ENCODE measurements at places on chromosomes 5 and 9.

GRCh38 chr5:74587300-74587699 lies 53.2 kb downstream of the ENC1 start:
- no peak for DNase-seq

GRCh38 chr5:142095651-142096330 lies 12.8 kb upstream of the NDFIP1 start:
- peak; percentile 87 for DNase-seq

DNA sequence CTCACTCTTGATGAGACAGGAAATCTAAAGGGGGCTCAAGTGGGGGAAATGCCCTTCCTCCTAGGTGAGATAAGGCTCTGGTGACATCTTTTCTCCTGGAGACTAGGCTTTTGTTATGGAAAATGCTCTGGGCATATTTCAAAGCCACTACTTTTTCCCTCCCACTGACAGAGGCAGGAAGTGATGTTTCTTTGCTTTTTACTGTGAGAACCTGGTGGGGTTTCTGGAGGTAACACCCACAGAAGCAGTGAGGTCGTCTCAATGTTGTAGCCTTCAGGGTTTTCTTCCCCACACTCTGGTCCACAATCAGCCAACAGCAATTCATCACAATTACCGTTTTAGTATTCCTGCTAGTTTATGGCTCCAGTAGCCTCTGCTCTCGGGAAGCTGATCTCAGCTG lies 41.4 kb upstream of the FAM240B start:
- no peak for DNase-seq

- no peak for DNase-seq
Observed at GRCh38 chr5:102278231-102278630, 17.9 kb downstream of the SLCO4C1 start.

DNA sequence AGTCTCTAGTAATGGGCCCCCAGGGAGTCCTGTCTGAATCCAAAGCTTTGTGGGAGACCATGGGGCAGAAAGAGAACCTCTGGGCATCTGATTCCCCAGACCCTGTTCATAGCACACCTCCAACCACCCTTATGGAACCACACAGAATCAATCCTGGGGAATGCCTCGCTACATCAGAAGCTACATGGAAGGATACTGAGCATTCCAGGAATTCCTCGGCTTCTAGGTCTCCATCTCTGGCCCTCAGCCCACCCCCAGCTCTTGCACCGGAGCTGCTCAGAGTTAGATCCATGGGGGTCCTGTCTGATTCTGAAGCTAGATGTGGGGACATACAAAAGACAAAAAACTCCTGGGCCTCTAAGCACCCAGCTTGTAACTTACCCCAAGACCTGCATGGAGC lies 28.4 kb downstream of the VCP start:
- no peak for DNase-seq

DNA sequence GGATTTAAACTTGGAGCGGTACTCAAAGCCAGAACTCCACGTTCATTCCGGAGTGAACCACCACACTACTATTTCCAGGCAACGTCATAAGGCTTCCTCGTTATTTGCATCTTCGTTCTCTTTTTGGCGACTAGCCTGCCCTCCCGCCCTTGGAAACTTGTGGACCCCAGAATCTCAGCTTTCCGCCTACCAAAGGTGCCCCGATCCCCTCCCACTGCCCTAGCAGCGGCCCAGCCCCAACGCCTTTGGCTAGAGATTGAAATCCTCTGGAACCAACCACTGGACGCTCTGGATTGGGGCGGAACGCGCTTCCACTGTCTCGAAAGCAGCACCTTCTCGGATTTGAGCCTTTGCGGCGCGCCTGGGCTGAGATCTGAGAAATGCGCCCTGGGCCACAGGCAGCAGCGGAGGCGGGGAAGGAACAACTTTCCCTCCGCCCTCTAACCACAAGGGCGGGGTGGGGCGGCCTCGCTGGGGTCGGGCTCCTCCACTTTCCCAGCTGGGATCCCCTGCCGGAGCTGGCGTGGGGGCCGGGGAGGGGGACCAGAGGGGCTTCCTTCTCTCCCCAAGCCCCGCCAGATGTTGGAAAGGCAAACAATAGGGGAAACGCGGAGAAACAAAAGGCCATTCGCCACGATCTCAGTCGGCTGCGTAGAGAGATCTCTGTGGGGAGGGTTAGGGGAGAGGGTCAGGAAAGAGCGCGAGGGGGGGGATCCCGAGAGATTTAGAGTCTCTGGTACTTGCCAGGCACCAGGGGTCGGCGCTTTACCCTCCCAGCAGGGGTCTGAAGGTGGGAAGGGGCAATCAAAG lies 1.3 kb downstream of the MOB3B start:
- peak; percentile 44 for DNase-seq

DNA sequence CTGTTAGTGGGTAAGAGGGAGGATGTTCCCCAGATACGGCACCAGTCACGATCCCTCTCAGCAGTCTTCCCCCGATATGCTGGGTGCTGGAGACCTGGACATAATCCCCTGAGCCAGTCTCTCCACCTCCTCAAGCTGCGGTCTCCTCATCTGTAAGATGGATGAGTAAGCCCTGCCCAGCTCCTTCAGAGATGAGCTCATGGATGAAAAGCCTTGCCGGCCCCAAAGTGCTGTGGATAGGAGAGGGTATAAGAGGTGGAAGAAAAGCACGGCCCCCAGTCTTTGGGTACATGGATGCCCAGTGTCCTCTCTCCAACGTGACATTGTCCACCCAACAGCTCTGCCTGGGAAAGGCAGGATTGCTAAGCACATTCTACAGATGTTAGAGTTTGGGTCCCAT lies 4.5 kb downstream of the CAMK2A start:
- no peak for DNase-seq

GRCh38 chr9:109349421-109349846 lies 28.6 kb upstream of the EPB41L4B start:
- DNase-seq = no peak

DNA sequence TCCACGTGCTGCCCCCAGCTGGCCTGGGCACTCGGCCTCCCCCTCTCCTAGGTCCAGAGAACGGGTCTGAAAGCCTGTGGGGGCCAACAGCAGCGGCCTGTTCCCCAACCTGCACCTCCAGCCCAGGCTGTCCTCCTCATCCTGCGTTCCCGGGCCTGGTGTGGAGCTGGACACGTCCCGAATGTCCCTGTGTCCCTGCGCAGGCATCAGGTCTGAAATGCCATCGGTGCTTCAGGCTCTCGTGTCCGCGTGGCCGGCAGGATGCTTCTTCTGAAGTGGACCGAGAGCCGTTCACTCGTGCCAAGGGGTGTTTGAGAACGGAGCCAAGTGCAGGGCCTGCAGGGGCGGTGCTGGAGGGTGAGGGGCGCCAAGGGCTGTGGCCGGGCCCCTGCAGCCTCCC lies 24.7 kb upstream of the UBAC1 start:
- DNase-seq = no peak

DNA sequence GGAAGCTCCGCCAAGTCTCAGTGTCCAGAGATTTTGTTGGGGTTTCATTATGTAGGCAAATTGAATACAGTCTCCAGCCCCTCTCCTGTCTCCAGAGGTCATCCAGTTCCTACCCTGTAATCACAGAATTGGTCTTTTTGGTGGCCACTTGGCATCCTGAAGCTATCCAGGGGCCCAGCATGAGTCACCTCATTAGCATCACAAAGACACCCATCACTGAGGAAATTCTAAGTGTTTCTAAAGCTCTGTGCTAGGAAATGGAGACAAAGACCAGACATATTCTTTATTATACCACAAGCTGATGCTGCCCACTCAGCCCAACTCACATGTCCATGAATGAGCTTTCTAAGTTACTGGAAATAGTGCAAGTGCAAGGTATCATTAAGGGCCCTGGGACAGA lies 229.9 kb downstream of the DOCK8 start:
- DNase-seq = no peak

GRCh38 chr9:133661846-133662540 lies 25.8 kb downstream of the DBH start:
- DNase-seq = no peak

DNA sequence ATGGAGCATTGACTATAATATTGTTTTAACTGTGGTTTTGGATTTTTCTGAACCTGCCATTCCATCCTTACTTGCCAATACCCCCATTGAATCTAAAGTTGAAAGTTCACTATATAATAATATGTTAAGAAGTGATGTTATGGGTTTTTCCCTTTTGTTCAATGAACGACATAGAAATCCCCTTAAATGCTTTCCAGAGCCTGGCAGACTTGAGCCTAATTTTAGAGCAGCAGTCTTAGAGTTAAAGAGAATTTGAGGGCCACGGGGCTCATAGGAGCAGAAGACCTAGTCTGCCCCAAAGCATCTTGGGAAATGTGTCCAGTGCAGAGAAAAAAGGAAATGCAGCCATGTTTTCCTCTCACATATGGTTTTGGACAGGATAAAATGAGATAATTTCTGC lies 146.1 kb upstream of the SLC44A1 start:
- no peak for DNase-seq

DNA sequence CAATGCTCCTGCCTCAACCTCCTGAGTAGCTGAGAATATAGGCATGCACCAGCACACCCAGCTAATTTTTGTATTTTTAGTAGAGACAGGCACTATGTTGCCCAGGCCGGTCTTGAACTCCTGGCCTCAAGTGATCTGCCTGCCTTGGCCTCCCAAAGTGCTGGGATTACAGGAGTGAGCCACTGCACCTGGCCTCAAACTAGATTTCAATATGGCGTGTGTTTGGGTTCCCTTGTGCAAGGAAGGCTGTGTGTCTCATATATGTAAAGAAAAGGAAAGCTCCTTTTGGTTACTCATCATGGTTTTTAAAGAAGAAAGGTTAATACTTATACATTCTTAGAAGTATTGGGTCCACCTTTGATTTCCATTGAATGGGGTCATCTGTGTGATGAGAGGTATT lies 70.7 kb downstream of the ANKRD33B start:
- DNase-seq = no peak

DNA sequence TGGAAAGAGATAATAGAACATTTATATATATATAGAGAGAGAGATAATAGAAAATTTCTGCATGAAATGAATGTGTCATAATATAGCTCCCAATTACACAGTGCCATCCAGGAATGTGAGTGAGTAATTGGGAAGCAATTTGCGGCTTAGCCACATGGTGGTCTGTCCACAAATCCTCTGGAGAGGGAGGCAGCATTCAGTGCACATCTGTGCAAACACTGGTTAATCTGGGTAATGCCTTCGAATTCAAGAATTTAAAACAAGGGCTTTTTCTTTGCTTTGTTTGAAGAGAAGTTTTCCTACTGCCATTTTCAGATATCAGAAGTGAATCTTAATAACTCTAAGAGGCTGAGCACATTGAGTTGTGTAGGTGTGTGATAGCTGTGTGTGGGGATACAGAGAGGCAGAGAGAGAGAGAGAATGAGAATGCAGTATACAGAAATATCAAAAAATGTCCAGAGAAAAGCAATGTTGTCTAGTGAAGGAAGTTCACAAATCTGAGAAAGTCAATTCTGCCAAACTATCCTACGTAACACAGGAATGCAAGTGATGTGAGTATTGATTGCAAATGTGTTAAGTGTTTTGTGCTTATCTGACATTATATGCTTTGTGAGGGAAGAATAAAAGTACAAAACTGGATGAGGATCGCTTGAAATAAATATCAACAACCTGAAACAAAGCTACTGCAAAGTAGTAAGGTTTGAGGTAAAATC lies 134.6 kb downstream of the EDIL3 start:
- no peak for DNase-seq

- DNase-seq = no peak
Observed at GRCh38 chr5:144487761-144488160, 317.1 kb downstream of the KCTD16 start.

GRCh38 chr5:54273715-54274114 lies 36.7 kb downstream of the ARL15 start:
- DNase-seq = no peak

DNA sequence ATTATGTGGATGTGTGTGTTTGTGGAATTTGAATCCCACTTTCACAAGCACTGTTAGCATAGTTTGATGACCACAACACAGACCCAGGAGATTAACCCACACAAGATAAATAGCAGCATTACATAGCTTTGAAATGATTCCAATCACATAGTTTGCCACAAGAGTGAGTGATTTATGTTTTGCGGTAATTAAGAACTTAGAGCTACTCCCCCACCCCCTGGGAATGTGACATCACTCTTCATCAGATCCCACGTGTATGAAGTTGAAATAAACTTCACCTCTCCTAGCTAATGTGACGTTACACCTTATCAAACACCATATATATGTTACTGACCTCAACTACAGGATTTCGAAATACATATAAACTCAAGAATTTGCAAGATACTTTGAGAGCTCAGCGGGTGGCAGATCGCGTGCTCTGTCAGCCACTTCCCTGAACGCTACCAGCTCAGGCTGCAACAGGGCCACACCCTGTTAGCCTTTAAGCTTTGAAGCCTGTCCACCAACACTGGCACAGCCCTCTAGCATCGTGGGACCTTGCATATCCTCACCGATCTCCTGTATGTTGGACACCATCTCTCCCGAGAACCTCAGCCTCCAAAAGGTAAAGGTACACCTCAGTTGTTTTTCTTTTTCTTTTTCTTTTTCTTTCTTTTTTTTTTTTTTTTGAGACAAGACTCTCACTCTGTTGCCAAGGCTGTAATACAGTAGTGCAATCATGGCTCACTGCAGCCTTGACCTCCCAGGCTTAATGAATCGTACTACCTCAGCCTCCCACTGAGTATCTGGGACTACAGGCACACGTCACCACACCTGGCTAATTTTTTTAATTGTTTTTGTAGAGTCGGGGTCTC lies 1.7 kb upstream of the AGTPBP1 start:
- DNase-seq = peak; percentile 19

GRCh38 chr5:83360573-83360972 lies 111.0 kb upstream of the VCAN start:
- DNase-seq = no peak

- no peak for DNase-seq
Observed at GRCh38 chr5:58458141-58458742, 1.6 kb downstream of the PLK2 start.

DNA sequence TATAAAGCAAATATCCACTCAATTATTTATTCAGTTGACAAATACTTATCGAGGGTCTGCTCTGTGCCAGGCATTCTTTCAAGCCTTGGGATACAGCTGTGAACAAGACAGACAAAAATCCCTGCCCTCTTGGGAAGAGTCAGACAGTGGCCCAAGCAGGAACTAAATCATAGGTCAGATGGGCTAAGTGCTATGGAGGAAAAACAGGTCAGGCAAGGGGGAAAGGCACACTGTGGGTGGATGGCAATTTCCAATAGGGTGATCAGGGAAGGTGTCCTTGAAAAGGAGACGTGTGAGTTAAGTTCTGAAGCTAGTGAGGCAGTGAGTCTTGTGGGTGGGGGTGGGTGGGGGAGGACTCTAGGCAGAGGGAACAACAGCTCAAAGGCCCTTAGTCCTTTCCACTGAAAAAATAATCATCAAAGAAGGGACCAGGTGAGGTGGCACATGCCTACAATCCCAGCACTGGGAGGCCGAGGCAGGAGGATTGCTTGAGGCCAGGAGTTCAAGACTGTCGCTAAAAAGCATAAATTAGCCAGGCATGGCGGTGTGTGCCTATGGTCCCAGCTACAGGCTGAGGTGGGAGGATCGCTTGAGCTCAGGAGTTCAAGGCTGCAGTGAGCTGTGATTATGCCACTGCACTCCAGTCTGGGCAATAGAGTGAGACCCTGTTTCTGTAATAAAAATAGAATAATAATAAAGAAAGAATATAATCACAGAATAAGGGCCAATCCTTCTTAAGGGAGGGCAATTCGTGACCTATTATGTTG lies 95.2 kb upstream of the CPEB4 start:
- no peak for DNase-seq

- DNase-seq = no peak
Observed at GRCh38 chr5:125785407-125785806, 637.8 kb upstream of the GRAMD2B start.
